ENCODE measurements at places on chromosomes 13 and 19.

DNA sequence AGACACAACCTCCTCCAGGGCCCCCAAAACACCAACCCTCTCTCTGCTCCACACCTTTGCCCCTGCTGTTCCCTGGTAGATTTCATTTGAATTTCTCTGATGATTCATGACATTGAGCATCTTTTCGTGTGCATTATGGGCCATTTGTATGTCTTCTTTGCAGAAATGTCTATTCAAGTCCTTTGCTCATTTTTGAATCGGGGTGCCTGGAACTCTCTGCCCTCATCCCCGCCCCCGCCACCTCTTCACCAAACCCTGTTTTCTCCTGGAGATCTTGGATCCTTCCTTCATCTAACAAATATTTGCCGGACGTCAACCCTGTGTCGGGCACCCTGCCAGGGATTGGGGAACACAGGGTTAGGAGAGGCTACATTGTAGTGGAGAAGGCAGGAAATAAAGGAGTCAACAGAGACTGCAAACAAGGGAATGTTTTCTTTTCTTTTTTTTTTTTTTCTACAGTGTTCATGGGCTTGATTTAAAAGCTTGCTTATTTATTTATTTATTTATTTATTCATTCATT is 25.5 kb upstream of the SLC1A5 start:
- DNase-seq, result no peak

DNA sequence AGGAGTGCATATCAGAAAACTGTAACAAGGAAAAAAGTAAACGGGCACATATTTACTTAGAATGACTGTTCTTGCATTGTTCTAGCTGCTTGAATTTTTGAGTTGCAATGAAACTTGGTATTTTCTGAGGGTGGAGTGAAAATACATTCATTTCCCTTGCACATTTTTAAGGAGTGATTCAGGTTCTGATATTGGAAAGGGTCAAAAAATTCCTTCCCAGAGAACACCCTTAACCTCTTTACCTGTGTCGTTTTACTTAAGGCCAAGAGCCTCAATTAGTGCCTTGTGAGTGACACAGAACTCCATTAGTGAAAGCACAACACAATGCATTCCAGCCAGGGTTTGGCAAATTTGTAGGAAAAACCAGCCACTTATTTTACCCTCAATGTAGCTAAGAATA is 2.3 kb downstream of the ITGBL1 start:
- no peak for DNase-seq

DNA sequence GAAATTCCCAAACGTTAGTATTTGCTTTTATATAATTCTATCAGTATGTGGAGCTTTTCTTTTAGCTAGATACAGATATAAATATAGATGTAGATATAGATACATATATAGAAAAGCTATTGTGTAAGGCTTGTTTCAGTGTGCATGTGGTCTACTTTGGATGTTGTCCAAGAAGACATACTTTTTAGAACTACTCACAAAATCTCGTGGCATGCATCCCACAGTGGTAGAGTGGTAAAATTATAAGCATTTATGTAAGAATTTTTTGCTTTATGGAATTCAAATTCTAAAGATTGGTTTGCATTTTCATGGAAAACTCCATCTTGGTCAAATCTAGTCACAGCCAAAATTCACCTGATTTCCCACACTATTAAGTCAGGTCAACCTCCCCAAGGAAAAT is 880.4 kb downstream of the EFNB2 start:
- DNase-seq, result no peak

DNA sequence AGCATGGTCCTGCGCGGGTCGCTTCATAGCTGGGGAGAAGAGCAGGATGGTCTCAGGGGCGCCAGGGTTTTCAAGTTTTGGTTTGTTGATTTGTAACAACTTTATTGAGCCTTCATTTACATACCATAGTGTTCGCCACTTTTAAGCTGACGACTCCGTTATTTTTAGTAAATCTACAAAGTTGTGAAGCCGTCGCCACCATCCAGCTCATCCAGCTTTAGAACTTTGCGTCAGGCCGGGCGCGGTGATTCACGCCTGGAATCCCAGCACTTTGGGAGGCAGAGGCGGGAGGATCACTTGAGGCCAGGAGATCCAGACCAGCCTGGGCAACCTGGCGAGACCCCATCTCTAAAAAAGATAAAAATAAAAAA is 404 bp downstream of the C19orf44 start:
- no peak for DNase-seq

GRCh38 chr13:112885782-112886268 is 83.2 kb upstream of the MCF2L start:
- no peak for DNase-seq

GRCh38 chr13:61144834-61145593 is 270.6 kb downstream of the PCDH20 start:
- no peak for DNase-seq
